ENCODE measurements at places on chromosomes 6 and 20. TPM values are rescaled to one million over a fixed set of nuclear protein-coding genes. Genes with fewer than 3 reads are reported as not detected.

FIG4 gene
- 5.8 TPM for polyA plus RNA-seq

GRCh38 chr6:56687551-56687950 lies 44.9 kb upstream of the DST start:
- H3K4me1 ChIP-seq: peaks cover 45% of the 10 kb centered on the region
- peak overlapping the region; percentile 63 for H3K4me3 ChIP-seq
- no peaks in the 10 kb centered on the region for H3K27me3 ChIP-seq
- H3K36me3 ChIP-seq: no peaks in the 10 kb centered on the region
- no peak for DNase-seq

GRCh38 chr6:103255132-103255531 lies 1604.6 kb downstream of the HACE1 start:
- H3K4me3 ChIP-seq: no peak overlapping the region
- H3K4me1 ChIP-seq: no peaks in the 10 kb centered on the region
- no peaks in the 10 kb centered on the region for H3K27me3 ChIP-seq
- DNase-seq: no peak

- H3K4me3 ChIP-seq: no peak overlapping the region
- H3K4me1 ChIP-seq: no peaks in the 10 kb centered on the region
- H3K27me3 ChIP-seq: no peaks in the 10 kb centered on the region
- H3K36me3 ChIP-seq: no peaks in the 10 kb centered on the region
- DNase-seq: no peak
- H3K27ac ChIP-seq: no peak overlapping the region
Observed at GRCh38 chr6:93164781-93165180, 254.6 kb downstream of the EPHA7 start.

- no peaks in the 10 kb centered on the region for H3K36me3 ChIP-seq
- H3K4me3 ChIP-seq: peak overlapping the region; percentile 20
- peaks cover 26% of the 10 kb centered on the region for H3K4me1 ChIP-seq
Observed at GRCh38 chr6:164022632-164023031, 608.1 kb downstream of the QKI start.

GRCh38 chr20:38961530-38962043 lies 557 bp upstream of the DHX35 start:
- H3K27me3 ChIP-seq: no peaks in the 10 kb centered on the region
- peak overlapping the region; percentile 94 for H3K4me3 ChIP-seq
- peaks cover 8% of the 10 kb centered on the region for H3K4me1 ChIP-seq
- DNase-seq: no peak
- H3K27ac ChIP-seq: peak overlapping the region; percentile 89
- peaks cover 4% of the 10 kb centered on the region for H3K36me3 ChIP-seq

DNA sequence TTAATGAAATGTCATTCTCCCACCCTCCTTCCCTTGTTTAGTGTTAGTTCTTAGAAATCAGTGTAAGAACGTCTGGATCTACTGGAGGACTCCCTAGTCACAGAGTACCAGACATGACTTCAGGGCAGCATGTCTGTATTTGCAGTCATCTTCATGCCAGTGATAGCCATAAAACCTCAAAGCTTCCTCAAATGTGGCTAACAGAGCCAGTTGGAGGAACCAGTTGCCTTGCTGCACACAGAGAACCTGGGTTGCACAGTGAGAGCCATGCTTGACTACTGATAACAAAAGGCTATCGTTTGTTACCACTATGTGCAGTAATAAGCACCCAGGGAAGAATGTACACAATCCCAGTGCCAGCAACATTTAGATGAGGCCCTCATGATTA lies 20.1 kb downstream of the NT5E start:
- no peaks in the 10 kb centered on the region for H3K4me1 ChIP-seq
- DNase-seq: no peak
- H3K27me3 ChIP-seq: no peaks in the 10 kb centered on the region
- no peak overlapping the region for H3K27ac ChIP-seq
- no peaks in the 10 kb centered on the region for H3K36me3 ChIP-seq

- H3K4me3 ChIP-seq: no peak overlapping the region
- peaks cover 55% of the 10 kb centered on the region for H3K4me1 ChIP-seq
- DNase-seq: no peak
- H3K27me3 ChIP-seq: no peaks in the 10 kb centered on the region
Observed at GRCh38 chr20:1124421-1124820, 6.0 kb downstream of the PSMF1 start.

- peaks cover 8% of the 10 kb centered on the region for H3K4me1 ChIP-seq
- peak overlapping the region; percentile 43 for H3K27ac ChIP-seq
- H3K27me3 ChIP-seq: no peaks in the 10 kb centered on the region
- no peak overlapping the region for H3K4me3 ChIP-seq
- no peak for DNase-seq
Observed at GRCh38 chr6:17820055-17820454, 113.3 kb upstream of the NUP153 start.

DNA sequence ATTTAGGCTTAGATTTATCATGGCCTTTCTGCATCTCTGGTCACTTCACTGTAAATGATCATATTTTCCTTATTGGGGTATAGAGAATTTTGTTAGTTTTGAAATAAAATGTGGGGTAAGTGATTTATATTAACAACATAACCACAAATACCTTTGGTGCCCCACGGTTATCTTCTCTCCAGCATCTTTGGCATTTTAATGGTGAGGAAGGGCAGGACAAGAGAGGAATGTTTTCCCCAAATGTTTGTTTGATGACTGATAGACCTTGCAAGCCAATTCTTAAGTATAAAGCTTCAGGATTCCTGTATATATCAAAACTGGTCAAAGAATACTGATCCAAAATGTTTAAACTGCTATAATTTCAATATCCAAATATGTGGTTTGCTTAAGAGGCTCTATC lies 171.6 kb upstream of the SMLR1 start:
- no peaks in the 10 kb centered on the region for H3K4me1 ChIP-seq
- no peaks in the 10 kb centered on the region for H3K27me3 ChIP-seq
- no peak overlapping the region for H3K4me3 ChIP-seq
